ENCODE measurements at places on chromosomes 3 and 15. TPM values are rescaled to one million over a fixed set of nuclear protein-coding genes. Genes with fewer than 3 reads are reported as not detected.

ZNF80 gene
- total RNA-seq = not detected

GREM1 gene
- total RNA-seq = 0.42 TPM

ERICH6 gene
- not detected for total RNA-seq

GUCA1C gene
- not detected for total RNA-seq

PRICKLE2 gene
- total RNA-seq = 42.3 TPM

SYNPR gene
- total RNA-seq = not detected

BOC gene
- total RNA-seq = 23.4 TPM

CA12 gene
- total RNA-seq = 26.8 TPM

SEMA3G gene
- 18.1 TPM for total RNA-seq

CPNE4 gene
- 4.9 TPM for total RNA-seq

ARNT2 gene
- total RNA-seq = 22.9 TPM

TRIM42 gene
- not detected for total RNA-seq

ARID3B gene
- total RNA-seq = 15.0 TPM

INSYN1 gene
- total RNA-seq = 10.6 TPM

SNTN gene
- not detected for total RNA-seq

C3orf85 gene
- total RNA-seq = not detected

SHC4 gene
- total RNA-seq = 16.1 TPM

SPESP1 gene
- 3.3 TPM for total RNA-seq

FAM3D gene
- total RNA-seq = not detected

THSD4 gene
- 71.2 TPM for total RNA-seq

RTP4 gene
- not detected for total RNA-seq

CCDC80 gene
- 350 TPM for total RNA-seq

TMCC1 gene
- 16.9 TPM for total RNA-seq

GNAT1 gene
- total RNA-seq = not detected

HDC gene
- 4.0 TPM for total RNA-seq

HYAL1 gene
- 6.1 TPM for total RNA-seq

DUOXA2 gene
- not detected for total RNA-seq

CYFIP1 gene
- 112 TPM for total RNA-seq

PLSCR5 gene
- not detected for total RNA-seq

SAMD7 gene
- not detected for total RNA-seq

ZDHHC23 gene
- total RNA-seq = 6.3 TPM

CKMT1A gene
- total RNA-seq = not detected

SPATA12 gene
- not detected for total RNA-seq

SLC2A2 gene
- total RNA-seq = not detected

RNU6-1 gene
- total RNA-seq = not detected

TMCO5A gene
- total RNA-seq = not detected

CEP19 gene
- 7.3 TPM for total RNA-seq

SCG5 gene
- total RNA-seq = 2.4 TPM
